Putamen (tissue), 1 donor: ENCODE measurements at places on chromosomes 7 and 10.
A peak's percentile ranks its signal among the peaks of the same experiment; 100 is the strongest.

GRCh38 chr7:128376077-128376476, 14.6 kb upstream of the PRRT4 start:
- DNase-seq: no peak

- DNase-seq: no peak
Observed at GRCh38 chr7:28392289-28392688, 20.0 kb upstream of the CREB5 start.

GRCh38 chr10:61760943-61761824, 98.5 kb downstream of the CABCOCO1 start:
- DNase-seq: no peak

DNA sequence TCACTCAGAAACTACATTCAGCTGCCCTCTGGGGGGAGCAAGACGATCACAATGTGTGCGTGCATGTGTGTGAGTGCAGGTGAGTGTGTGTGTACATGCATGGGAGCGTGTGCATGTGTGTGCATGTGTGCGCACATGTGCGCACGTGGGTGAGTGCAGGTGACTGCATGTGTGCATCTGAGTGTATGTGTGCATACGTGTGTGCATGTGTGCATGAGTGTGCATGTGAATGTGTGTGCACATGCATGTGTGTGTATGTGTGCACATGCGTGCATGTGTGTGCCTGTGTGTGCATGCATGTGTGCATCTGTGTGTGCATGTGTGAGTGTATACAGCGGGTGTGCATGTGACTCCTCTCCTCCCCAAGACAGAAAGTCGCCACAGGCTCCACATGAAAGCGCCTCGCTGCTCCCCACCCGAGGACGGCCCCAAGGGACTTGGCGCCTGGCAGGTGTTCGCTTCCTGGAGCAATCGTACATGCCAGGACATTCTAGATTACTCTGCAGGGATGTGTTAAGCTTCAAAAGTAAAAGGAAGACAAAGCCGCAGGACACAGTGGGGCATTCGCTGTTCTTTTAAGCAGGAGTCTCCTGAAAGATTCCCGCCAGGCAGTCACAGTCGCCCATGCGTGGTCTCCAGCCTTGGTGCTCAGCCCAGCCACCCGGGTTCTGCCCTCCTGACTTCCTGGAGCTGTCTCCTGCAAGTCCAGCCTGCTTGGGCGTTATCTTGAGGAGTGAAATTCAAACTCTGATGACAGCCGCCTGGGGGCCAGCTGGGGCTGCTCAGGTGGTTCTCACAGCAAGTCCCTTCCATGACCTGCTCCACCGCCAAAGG, 42.0 kb upstream of the ADGRA1 start:
- DNase-seq: no peak

GRCh38 chr7:117043108-117043825, 90.0 kb downstream of the ST7 start:
- DNase-seq: no peak

- DNase-seq: no peak
Observed at GRCh38 chr10:97850446-97850845, 803 bp downstream of the GOLGA7B start.

DNA sequence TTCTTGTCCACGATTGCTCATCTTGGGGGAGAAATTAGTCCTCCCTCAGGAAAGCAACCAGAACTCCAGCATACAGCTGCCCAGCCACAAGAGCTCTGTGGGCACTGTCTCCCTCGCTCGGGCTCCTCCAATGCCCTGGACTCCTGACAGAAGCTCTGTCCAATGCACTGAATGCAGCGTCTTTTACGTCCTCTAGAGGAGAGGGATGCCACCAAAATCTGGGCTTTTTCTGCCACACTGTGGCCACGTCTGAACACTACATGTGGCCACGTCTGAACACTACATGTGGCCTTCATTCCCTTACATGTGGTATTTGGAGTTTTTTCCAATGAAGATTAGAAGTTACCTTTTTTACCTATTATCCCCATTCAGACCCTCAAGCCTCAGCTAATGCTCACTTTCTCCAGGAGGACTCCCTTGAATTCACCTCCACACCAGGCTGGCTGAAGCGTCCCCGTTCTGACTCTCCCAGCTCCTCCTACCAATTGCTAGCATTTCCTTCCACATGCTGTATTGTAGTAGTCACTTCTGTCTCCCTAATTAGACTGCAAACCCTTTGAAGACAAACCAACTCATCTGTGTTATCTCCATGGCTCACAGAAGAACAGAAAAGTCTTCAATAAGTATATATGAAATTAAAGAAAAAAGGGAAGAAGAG, 134.3 kb upstream of the PDE1C start:
- peak; percentile 89 for DNase-seq

DNA sequence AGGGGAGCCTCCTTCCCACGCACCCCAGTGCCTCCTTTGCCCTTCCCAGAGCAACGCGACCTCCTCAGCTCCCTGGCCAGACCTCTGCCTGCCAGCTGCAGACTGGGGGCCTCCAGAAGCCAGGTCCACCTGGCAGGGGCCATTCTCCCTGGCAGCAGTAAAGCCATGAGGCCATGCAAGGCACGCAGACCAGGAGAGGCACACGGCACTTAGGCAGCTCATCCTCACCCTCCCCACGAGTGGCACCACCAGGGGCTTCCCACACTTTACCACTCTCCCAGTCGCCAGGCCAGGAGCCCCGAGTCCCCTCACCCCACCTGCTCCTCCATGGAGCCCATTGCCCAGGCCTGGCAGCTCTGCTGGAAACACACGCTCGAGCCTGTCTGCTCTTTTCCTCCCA, 85.4 kb downstream of the PROSER2 start:
- DNase-seq: no peak

DNA sequence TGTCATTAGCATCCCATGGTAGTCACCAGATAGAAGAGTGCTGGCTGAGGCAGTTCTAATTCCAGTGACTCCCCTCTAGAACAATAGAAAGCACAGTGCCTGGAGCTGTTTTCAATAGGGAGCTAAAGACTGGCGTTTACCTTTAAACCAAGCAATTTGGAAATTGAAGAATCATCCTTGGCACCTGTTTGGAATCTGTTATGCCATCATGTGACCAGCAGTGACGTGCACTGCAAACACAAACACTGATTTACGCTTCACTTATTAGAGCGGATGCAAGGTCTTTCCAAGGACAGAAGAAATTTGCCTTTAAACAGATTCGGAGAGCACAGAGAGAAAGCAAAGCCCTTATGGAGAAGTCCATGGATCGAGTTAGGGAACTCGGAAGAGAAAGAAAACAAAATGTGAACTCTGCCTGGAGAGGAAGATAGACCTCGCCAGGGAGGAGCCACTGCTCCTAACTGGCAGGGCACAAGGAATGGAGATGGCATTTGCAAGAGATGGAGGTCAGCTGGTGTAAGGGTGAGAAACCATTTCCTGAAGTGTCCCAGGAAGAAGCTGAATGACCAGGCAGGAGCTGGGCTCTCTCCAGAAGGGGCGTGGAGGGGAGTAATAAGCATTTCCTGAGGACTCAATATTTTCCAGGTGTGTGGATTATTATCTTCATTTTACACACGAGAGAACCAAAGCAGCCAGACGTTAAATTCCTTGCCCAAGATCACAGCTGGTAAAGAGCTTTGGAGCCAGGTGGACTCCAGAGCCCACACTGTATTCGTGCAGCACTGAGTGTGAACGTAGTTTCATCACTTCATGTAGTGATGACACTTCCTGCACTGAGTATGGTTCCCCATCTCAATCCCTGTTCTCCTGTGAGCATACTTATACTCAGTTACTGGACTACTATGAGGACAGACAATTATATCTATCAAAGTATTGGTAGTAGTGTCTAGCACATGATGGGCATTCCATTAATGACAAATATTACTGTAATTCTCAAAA, 97.7 kb downstream of the CUBN start:
- no peak for DNase-seq

GRCh38 chr7:150375662-150376521, 3.2 kb upstream of the ZNF775 start:
- no peak for DNase-seq

DNA sequence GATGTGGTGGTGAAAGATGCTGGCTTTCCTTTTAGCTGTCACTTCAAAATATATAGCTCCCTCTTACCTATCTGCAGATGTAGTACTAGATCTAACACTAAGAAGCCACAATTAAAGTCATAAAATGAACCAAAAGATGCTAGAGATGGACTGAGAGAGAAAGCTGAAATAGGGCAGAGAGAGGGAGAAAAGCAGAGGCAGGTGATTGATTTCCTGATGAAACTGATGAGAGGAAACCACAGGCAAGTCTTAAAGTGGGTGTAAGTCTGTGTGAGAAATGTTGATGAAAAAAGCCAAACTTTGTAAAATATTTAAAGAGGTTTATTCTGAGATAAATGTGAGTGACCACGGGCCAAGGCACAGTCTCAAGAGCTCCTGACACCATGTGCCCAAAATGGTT, 194.3 kb upstream of the MBL2 start:
- DNase-seq: no peak

DNA sequence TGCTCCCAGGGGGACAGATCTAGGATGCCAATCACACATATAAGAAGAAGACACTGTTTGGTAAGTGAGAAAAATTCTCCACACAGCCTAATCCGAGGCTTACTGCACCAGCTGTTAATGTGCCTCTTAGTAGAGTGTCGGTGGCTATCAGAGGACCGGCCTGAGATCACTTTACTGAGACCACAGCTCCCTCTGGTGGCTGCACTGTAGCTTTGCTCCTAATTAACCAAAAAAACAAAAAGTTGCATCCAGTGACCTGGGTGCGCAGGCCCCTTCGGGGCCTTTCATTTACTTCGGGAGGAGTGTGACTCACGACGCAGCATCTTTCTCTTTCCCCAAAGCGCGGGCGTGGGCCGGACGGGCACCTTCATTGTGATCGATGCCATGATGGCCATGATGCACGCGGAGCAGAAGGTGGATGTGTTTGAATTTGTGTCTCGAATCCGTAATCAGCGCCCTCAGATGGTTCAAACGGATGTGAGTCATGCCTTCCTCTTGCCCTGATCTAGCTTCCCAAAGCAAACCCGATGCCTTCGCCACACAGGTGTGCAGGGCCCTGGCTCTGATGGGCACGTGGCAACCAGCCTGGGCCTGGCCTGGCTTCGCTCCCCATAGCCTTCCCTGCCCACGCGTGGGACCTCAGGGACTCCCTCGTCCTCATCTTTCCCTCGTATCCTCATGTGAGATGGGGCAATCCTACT, 56.7 kb downstream of the MKI67 start:
- DNase-seq: peak; percentile 79

DNA sequence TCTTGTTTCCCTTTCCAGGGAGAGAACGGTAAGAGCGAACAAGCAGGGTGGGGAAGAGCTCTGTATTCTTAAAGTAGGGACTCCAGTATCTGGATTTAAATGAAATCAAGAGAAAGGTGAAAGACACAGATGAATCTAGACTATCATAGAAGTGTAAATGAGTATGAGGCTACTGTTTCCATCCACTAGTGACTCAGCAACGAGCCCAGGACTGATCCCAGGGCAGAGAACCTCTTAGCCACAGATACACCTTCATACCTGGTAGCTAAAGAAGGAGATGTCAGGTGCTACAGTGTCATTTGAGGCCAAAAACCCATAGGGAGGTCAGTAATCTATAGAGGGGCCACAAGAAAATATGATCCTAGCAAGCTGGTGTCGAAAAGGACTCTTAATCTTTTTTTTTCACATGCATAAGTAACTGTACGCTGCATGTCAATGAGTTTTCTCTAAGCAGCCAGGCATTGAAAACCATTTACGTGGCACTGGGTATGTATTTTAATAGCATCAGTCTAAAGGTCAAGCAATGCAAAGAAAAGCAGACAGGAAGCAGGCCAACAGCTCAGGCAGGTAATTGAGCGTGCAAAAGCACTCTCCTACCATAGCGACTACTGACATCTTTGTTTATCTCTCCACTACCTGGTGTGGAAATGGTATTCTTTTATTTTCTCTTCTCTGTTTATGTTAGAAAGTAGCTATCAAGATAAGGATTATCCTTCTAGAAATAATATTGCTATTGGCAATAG, 91.5 kb upstream of the EGR2 start:
- DNase-seq: no peak

DNA sequence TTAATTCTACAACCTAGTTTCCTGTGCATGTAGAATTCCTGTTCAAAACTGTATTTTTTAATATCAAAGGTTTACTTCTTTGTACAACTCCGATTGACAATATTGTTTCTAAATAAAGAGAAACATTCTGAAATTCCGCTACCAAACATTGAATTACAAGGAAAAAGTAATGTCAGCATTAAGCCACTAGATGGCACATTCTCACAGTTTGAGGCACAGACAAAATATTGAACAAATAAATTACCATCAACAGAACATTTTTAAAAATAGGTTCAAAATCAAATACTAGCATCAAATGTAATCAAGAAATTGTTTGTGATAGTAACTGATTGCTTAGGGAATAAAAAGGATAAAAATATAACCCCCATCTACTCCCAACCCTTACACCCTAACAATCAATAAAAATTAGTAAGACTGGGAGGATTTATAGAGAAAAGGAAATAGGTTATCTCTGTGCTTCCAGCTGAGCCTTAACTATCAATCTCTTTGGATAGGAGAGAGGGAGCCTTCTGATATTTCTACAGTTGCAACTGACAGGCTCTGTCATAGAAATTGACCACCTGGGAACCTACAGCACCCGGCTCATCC, 86.6 kb upstream of the C7orf33 start:
- DNase-seq: peak; percentile 6

DNA sequence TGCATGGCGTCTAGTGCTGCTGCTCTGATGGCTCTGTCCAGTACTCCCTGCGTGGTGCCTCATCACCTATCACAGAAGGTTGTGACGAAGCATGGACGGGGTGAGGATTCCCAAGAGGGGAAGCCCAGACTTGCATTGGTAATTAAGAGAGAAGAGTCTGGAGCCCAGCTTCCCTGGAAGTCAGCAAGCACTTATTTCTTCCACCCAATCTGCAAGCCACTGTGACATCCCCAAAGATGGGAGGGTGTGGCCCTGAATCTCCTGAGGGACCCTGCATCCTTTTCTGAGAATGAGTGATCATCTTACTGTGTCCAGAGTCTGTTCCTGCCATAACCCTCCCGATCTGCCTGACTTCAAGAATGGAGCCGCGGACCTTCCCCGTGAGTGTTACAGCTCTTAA, 166.7 kb downstream of the PTPN20 start:
- DNase-seq: no peak

GRCh38 chr7:87188930-87189329, 30.6 kb downstream of the TMEM243 start:
- no peak for DNase-seq

DNA sequence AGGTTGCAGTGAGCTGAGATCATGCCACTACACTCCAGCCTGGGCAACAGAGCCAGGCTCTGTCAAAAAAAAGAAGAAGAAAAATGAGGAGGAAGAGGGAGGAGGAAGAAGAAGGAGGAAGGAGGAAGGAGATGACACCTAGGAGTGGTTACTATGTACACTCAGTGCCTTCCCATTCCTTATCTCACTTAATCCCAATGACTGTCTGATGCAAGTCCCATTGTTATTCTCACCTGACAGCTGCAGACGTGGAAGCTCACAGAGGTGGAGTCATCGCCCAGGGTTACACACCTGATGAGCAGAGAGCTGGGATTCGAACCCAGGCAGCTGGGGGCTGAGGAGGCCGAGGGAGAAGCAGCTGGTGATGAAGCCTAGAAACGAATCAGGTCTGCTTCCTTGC, 258.8 kb downstream of the SNX10 start:
- DNase-seq: no peak

GRCh38 chr7:37289367-37289766, 159.3 kb downstream of the ELMO1 start:
- no peak for DNase-seq

- DNase-seq: no peak
Observed at GRCh38 chr7:90763108-90763507, 167.0 kb downstream of the CDK14 start.

- no peak for DNase-seq
Observed at GRCh38 chr10:117936566-117936965, 110.2 kb downstream of the RAB11FIP2 start.
